ENCODE measurements at places on chromosomes 4 and X.

GRCh38 chr4:110636171-110636679 lies 13.3 kb upstream of the PITX2 start:
- H3K27me3 ChIP-seq: no peaks in the 10 kb centered on the region
- H3K4me1 ChIP-seq: no peaks in the 10 kb centered on the region
- no peaks in the 10 kb centered on the region for H3K36me3 ChIP-seq
- no peak for DNase-seq

DNA sequence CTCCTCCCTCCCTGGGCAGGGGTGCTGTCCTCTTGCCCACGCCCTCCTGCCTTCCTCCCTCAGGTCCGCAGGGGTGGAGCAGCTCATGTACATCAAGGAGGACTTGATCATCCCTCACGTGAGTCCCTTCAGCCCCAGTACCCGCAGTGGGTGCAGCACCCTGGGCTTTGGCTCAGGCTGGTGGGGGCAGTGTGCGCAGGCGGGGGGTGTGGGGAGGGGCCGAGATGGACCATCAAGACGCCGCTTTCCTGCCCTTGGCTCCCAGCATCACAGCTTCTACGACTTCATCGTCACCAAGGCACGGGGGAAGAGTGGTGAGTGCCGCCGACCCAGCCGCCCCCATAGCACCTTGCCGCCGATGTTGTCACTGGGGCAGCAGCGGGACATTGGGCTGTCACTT lies 5.7 kb downstream of the FAM50A start:
- no peaks in the 10 kb centered on the region for H3K27me3 ChIP-seq
- H3K36me3 ChIP-seq: no peaks in the 10 kb centered on the region
- no peak overlapping the region for H3K27ac ChIP-seq
- no peaks in the 10 kb centered on the region for H3K4me1 ChIP-seq
- no peak overlapping the region for H3K4me3 ChIP-seq

DNA sequence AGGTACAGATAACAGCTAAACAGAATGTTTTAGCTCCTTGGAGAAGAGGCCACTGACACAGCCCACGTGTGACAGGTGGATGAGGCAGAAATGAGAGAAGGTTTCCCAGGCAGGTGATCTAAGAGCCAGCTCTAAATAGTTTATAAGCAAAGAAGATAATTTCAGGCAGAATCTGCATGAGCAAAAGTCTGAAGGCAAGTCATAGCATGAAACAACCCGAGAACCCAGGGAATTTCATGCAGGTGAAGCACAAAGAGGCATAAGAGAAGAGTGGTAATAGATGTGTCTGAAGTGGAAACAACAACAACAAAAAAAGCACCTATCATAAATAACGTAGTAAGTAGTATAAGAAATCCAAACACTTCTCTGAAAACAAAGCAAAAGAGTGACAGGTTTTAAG lies 275.8 kb upstream of the CPEB2 start:
- peak overlapping the region; percentile 61 for H3K27ac ChIP-seq
- H3K4me1 ChIP-seq: peaks cover 18% of the 10 kb centered on the region
- no peaks in the 10 kb centered on the region for H3K27me3 ChIP-seq
- no peak for DNase-seq
- peak overlapping the region; percentile 4 for H3K4me3 ChIP-seq
- H3K36me3 ChIP-seq: no peaks in the 10 kb centered on the region

DNA sequence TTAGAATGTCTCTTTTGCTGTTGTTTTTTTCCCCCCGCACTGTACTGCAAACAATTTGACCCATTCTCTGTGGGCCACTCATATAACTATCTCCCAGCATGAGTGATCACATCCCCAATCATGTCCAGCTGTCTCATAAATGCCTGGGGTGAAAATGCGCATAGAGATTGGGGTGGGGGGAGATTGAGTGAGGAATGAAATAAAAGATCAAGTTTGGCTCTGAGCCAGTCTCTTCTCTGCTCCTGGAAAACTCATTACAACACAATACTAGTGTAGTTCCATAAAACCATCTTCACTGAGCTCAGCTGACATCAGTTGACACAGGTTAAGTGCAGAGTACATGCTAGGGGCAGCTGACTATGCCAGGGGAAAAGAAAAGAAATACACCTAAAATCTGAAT lies 96.9 kb downstream of the EGF start:
- no peak for DNase-seq
- no peak overlapping the region for H3K27ac ChIP-seq
- H3K4me3 ChIP-seq: no peak overlapping the region
- no peaks in the 10 kb centered on the region for H3K27me3 ChIP-seq
- no peaks in the 10 kb centered on the region for H3K36me3 ChIP-seq

DNA sequence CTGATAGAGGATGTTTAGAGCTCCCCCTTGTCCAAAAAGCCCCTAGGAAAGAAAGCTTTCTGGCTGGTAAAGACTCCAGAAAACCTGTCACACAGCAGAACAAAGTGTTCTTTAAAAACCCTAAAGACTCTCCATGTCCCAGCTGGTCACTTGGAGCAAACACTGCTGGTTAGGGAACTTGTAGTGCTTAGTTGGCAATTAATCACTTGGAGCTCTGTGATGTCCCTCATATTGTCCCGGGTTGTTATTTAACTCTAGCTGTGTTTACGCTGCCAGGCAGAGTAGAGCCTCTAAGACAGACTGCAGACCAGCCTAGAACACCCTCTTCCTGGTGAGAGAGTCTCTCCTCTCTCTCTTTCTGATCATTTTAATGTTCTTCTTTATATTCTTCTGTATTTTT lies 267.3 kb downstream of the BCOR start:
- no peak for DNase-seq
- no peaks in the 10 kb centered on the region for H3K4me1 ChIP-seq
- H3K4me3 ChIP-seq: no peak overlapping the region
- H3K27ac ChIP-seq: no peak overlapping the region
- no peaks in the 10 kb centered on the region for H3K27me3 ChIP-seq

DNA sequence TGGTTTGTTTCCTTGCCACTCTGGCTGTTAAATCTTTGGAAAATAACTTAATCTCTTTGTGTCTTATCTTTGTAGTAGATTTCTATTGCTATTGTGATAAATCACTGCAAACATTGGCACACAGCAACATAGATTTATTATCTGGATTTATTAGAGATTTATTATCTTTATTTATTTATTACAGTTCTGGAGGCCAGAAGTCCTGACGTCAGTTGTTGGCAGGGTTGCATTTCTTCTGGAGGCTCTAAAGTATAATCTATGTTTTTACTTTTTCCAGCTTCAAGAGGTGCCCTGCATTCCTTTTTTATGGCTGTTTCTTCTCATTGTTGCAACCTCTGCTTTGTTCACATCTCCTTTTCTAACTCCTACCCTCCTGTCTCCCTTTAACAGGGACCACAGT lies 542.8 kb downstream of the GRXCR1 start:
- no peaks in the 10 kb centered on the region for H3K4me1 ChIP-seq
- DNase-seq: no peak
- no peak overlapping the region for H3K4me3 ChIP-seq
- H3K27me3 ChIP-seq: no peaks in the 10 kb centered on the region

Data from PC-9 (cell line).